ENCODE measurements at places on chromosomes 5 and 9.

GRCh38 chr5:91850031-91850430 lies 466.9 kb upstream of the ARRDC3 start:
- no peak for DNase-seq

- DNase-seq, result peak; percentile 66
Measured at GRCh38 chr5:62475072-62475471, 62.5 kb downstream of the IPO11 start.

DNA sequence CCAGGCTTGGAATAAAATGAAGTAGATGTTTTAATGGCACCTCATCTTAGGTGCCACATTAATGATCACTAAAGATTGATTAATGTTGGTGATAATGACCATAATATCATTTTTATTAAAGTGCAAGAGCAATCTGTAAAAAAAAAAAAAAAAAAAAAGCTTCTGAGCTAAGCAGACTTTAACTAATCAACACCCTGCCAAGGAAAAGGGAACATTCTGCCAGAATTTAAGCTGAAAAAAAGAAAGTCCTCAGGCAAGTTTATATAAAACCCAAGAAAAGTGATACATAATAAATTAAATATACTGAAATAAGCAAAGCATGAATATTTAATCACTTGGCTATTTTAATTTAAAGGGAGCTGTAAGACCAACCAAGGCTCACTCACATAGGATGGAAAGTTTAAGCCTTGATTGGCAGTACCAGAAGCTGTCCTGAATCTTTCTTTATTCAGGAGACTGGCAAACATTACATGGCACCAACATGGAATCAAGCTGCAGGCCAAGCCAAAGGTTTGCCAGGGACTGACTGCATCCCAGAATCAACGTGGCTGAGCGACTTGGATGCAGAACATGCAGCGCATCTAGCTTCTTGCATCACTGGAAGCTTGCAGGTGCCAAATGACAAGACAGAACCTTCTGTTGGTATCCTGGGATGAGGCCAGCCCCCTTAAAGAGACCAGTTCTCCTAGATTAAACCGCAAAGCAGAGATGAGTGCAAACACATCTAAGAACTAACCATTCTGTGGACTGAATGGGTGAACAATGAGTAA lies 413.6 kb downstream of the ENC1 start:
- DNase-seq, result no peak

GRCh38 chr9:122420315-122420714 lies 49.5 kb downstream of the PTGS1 start:
- DNase-seq, result no peak

DNA sequence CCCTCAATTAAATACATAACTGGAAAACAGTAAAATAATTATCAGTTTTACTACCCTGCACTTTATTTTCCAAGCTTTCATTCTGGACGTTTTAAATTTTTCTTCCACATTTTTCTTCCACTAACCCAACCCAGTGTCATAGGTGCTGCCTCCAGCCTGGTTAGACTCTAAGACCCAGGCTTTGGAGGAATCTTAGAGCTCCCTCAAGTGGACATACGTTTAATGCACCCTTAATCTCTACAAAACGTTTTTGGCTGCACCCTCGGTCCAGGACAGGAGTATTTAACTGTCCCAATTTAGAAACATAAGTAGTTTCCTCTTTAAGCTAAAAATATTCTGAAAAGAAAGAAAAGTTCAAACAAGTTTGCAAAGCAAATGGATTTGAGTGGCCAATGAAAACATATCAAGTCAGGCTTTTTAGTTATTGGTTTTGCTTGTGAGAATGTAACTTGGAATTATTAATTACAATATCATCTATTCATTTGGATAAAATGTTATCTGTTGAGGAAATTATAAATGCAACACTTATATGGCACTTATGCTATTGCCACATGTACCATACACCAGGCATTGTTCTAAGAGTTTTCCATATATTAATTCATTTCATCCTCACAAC lies 38.9 kb downstream of the CDH6 start:
- DNase-seq, result peak; percentile 52

DNA sequence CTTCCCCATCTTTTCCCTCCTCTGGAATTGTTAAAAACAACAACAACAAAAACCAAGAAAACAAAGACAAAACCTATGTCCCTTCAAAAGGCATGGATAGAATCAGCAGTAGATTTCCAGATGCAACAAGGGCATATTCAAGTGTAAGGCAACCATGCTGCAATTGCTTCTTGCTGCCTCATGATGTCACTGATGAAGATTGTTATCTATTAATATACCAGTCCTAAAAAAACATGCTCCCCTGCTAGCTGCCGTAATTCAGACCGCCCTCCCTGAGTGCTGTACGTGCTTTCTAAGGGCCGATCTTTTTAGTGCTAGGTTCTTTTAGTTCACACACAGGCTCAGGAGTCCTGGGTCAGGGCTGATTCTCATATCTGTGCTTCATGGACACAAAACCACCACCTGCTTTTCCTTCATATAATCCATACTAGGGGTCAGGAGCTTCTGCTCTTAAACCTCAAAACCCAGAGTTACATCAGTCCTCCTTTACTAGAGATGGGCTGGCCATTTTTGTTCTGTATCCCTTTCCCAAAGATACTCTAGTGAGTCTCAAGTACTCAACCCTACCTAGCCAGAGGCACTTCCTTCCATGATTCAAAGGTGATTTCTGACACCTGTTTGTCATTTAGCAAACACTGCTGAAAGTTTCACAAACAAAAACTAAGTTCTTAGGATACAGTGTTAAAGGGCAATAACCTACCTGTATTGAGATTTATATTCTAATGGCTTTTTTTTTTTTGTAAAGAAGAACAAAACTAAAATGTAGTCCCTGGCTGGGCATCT lies 82.1 kb downstream of the GIN1 start:
- no peak for DNase-seq

DNA sequence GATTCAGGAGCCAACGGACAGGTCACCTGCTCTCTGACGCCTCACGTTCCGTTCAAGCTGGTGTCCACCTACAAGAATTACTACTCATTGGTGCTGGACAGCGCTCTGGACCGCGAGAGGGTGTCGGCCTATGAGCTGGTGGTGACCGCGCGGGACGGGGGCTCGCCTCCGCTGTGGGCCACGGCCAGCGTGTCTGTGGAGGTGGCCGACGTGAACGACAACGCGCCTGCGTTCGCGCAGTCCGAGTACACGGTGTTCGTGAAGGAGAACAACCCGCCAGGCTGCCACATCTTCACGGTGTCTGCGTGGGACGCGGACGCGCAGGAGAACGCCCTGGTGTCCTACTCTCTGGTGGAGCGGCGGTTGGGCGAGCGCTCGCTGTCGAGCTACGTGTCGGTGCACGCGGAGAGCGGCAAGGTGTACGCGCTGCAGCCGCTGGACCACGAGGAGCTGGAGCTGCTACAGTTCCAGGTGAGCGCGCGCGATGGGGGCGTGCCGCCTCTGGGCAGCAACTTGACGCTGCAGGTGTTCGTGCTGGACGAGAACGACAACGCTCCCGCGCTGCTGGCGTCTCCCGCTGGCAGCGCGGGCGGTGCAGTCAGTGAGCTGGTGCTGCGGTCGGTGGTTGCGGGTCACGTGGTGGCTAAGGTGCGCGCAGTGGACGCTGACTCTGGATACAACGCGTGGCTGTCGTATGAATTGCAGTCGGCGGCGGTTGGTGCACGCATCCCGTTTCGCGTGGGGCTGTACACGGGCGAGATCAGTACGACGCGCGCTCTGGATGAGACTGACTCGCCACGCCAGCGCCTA lies 1.7 kb downstream of the PCDHA10 start:
- DNase-seq, result no peak

DNA sequence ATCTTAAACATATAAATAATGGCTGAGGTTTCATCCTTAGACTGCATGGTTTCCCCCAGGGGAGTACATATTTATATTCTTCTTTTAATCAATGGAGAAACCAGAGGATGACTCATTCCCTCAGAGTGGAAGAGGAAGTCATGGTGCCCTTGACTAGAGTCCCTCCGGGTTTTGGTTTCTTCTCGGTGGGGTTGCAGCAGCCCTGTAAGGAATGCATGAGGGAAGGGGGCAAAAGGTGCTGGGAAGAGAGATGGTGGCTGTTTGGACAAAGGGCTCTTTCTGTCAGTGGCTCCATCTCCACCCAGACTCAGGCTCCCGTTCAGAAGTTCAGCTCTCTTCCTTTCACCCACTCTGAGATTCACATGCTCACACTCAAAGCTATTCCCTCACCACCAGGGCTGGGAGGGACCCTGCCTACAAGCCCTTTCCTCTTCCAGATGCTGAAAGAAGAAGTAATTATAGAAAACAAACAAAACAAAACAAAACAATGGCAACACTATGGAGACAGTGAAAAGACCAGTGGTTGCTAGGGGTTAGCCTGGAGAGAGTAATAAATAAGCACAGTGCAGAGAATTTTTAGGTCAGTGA lies 129.8 kb upstream of the IL12B start:
- DNase-seq, result no peak

GRCh38 chr5:135977375-135977928 lies 22.7 kb upstream of the LECT2 start:
- DNase-seq, result peak; percentile 65

DNA sequence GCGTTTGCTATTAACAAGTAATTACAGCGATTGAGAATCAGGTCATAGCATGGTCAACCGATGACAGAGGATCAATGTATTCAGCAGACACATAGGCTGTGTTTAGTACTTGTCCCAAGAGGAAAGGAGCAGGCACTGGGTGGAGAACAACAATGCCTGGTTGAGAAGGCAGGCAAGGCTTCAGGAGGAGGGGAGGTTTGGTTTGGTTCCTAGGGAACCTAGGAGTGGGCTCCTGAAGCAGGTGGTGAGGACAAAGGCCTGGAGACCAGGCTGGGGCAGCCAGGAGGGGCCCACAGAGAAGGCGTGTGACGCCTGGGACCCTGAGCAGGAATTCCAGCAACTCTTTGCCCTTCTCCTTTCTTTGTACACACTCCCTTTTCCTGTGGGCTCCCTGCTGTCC lies 195.6 kb downstream of the SPOCK1 start:
- DNase-seq, result no peak

GRCh38 chr9:127014910-127015540 lies 100.4 kb downstream of the RALGPS1 start:
- DNase-seq, result no peak

DNA sequence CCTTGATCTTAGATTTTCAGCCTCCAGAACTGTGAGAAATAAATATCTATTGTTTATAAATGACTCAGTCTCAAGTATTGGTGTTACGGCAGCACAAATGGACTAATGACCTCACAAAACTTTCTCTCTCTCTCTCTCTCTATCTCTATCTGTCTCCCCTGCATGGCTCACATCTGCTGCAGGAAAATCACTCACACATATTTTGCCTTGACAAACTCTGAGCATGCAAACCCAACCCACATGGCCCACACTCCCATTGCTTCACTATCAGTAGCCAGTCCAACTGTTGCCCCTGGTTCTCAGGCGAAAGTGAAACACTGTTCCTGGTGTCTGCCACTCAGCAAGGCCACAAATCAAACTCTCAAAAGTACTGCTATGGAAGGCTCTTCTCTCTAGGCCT lies 66.4 kb upstream of the PIK3R1 start:
- DNase-seq, result no peak

DNA sequence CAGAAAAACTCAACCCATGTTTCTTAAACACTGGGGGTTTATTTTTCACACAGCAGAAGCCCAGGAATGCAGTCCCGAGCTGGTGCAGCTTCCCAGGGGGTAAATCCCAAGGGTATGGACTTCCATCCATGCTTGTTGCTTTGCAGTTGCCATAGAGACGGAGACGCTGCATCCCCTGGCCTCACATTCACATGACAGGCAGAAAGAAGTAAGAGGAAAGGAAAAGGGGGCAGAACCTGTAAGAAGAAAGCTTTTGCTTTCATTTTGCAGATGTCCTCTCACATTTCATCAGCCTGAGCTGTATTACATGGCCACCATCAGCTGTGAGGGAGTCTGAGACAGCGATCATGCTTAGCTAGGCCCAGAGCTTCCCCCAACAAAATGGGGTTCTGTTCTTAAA lies 321.0 kb downstream of the AGTPBP1 start:
- no peak for DNase-seq

Measured in K562 (cell line).